ENCODE measurements at places on chromosomes 4 and X.

GRCh38 chr4:184583738-184584502, 65.3 kb downstream of the CASP3 start:
- no peaks in the 10 kb centered on the region for H3K36me3 ChIP-seq
- H3K4me1 ChIP-seq, result no peaks in the 10 kb centered on the region
- no peak for DNase-seq

DNA sequence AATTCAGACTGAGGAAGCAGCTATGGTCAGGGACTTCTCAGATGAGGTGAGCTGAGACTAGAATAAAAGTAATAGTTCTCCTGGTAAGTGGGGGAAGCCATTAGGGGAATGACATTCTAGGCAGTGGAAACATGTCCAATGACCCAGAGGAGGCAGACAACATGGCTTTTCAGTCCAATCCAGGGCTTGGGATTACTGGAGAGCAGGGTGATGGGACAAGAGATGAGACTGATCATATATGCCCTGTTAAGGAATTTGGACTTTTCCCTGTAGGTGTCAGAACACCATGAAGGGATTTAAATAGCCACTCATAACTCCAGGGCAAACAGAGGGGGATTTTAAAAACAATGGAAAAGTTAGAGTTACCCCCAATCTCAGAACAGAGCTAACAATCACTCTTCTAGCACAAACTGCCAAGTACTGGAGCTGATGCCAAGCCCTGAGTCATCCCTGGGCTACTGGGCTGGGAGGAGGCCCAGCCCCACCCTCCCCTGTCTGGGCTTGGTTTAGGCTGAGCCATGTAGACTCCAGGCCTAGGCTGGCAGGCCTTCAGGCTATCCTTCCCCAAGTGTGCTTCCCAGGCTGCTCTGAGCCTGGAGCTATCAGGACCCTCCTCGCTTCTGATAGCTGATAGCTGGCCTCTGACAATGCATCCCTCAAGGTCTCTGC, 22.7 kb upstream of the MSN start:
- no peaks in the 10 kb centered on the region for H3K27me3 ChIP-seq
- no peak overlapping the region for H3K4me3 ChIP-seq
- peaks cover 4% of the 10 kb centered on the region for H3K4me1 ChIP-seq
- no peak for DNase-seq
- no peaks in the 10 kb centered on the region for H3K36me3 ChIP-seq
- no peak overlapping the region for H3K27ac ChIP-seq

- H3K4me3 ChIP-seq, result no peak overlapping the region
- no peaks in the 10 kb centered on the region for H3K4me1 ChIP-seq
- no peaks in the 10 kb centered on the region for H3K36me3 ChIP-seq
- H3K27me3 ChIP-seq, result no peaks in the 10 kb centered on the region
- DNase-seq, result no peak
- H3K27ac ChIP-seq, result no peak overlapping the region
These were observed 11.6 kb upstream of the CORIN start for GRCh38 chr4:47849466-47849865.

DNA sequence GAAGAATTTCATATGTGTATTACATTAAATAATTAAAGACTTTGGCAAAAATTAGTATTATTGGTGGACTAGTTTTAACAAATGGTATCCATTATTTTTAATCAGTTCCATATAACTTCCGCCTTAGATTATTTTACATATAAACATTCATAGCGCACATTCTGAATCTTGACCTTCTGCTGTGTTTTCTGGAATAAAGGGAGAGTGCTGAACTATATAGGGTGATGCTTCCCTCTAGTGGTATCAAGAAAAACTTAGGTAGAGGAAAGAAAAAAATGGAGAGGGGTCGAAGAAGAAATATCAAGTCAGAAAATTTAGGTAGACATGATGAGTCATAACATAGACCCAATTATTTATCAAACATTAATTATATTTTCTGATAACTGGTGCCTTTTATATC, 155.6 kb upstream of the PACRGL start:
- H3K27me3 ChIP-seq, result no peaks in the 10 kb centered on the region
- DNase-seq, result no peak
- H3K4me1 ChIP-seq, result no peaks in the 10 kb centered on the region
- H3K36me3 ChIP-seq, result no peaks in the 10 kb centered on the region
- H3K27ac ChIP-seq, result no peak overlapping the region
- H3K4me3 ChIP-seq, result no peak overlapping the region

DNA sequence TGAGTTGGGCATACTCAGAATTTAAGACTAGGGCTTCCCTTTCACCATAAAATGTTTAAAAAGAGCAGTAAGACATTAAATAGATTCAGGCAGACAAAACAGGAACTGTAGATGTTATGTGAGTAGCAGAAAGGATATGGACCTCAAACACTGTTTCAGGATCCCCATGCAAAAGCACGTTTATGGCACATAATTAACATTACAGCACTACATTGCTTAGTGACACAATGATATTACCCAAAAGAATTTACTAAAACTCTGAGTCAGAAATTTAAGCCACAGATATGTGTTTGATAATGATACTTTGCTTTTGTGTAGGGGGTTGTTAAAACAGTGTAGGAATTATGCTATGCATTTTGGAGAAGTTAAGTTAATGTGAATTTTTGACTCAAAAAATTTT, 266.3 kb downstream of the PDGFC start:
- DNase-seq, result no peak
- no peaks in the 10 kb centered on the region for H3K27me3 ChIP-seq
- H3K27ac ChIP-seq, result no peak overlapping the region
- H3K4me1 ChIP-seq, result no peaks in the 10 kb centered on the region
- H3K36me3 ChIP-seq, result no peaks in the 10 kb centered on the region

DNA sequence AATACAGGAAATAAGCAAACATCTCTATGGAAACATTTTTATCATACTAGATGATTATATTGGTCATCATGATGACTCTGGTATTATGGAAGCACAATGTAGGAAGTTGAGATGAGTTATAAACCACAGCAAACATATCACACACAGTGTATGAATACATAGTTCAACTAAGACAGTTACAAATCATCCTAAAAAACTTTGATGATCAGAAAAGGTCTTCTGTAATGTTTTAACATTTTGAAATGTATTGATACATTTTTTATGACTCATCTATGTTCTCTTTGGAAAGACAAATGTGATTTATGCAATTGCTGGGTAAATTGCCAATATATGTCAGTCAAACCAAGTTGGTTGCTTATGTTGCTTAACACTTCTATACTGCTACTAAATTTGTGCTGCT, 4.8 kb downstream of the CXCL3 start:
- DNase-seq, result no peak
- H3K27me3 ChIP-seq, result no peaks in the 10 kb centered on the region
- no peaks in the 10 kb centered on the region for H3K4me1 ChIP-seq
- H3K27ac ChIP-seq, result no peak overlapping the region

- no peaks in the 10 kb centered on the region for H3K27me3 ChIP-seq
- no peak overlapping the region for H3K4me3 ChIP-seq
- no peak overlapping the region for H3K27ac ChIP-seq
- H3K36me3 ChIP-seq, result no peaks in the 10 kb centered on the region
These were observed 127.0 kb upstream of the SH3RF1 start for GRCh38 chr4:169397762-169398161.

- DNase-seq, result no peak
- no peaks in the 10 kb centered on the region for H3K36me3 ChIP-seq
- no peak overlapping the region for H3K27ac ChIP-seq
- no peak overlapping the region for H3K4me3 ChIP-seq
These were observed 37.9 kb downstream of the RUFY3 start for GRCh38 chr4:70759627-70760026.

- no peaks in the 10 kb centered on the region for H3K27me3 ChIP-seq
- no peak for DNase-seq
- H3K4me1 ChIP-seq, result no peaks in the 10 kb centered on the region
- H3K27ac ChIP-seq, result no peak overlapping the region
These were observed 221.5 kb upstream of the FAM241A start for GRCh38 chr4:111923786-111924185.

DNA sequence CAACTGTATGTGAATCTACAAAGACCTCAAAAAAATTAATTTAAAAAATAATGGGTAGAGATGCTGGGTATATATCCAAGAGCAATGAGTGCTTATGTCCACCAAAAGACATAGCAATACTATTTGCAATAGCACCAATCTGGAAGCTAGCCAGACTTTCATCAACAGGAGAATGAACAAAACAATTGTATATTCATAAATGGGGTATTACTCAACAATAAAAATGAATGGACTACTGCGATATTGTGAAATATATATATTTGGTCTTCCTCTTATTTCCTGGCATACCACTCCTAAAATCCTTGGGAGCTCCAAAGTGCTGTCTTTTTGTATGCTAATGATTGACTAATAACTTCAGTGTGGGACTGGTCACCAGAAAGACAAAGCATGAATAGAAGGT, 77.5 kb downstream of the MSN start:
- H3K36me3 ChIP-seq, result no peaks in the 10 kb centered on the region
- no peak for DNase-seq
- H3K27ac ChIP-seq, result no peak overlapping the region
- no peaks in the 10 kb centered on the region for H3K27me3 ChIP-seq
- no peaks in the 10 kb centered on the region for H3K4me1 ChIP-seq

DNA sequence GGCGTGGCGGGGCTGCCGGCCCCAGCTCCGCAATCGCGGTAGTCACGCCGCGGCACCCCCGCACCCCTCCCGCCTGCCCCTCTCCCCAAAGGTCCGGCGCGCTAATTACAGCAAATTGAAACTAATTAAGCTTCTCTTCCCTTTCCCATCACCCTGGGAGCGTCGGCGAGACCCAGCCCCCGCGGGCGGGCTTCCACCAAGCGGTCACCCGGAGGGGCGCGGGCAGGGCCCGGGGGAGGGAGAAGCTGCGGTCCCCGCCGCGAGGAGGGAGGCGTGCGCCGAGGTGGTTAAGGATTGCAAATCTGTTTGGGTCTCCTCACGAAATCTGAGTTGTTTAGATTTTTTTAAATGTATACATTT, 13.1 kb downstream of the ARX start:
- no peaks in the 10 kb centered on the region for H3K36me3 ChIP-seq
- DNase-seq, result no peak
- H3K4me1 ChIP-seq, result no peaks in the 10 kb centered on the region

- no peaks in the 10 kb centered on the region for H3K4me1 ChIP-seq
- H3K36me3 ChIP-seq, result no peaks in the 10 kb centered on the region
- H3K27me3 ChIP-seq, result no peaks in the 10 kb centered on the region
- H3K27ac ChIP-seq, result no peak overlapping the region
- no peak overlapping the region for H3K4me3 ChIP-seq
These were observed 35.4 kb upstream of the HPSE start for GRCh38 chr4:83369831-83370639.

GRCh38 chr4:98749206-98749605, 90.8 kb upstream of the TSPAN5 start:
- no peaks in the 10 kb centered on the region for H3K27me3 ChIP-seq
- H3K4me1 ChIP-seq, result no peaks in the 10 kb centered on the region
- H3K27ac ChIP-seq, result peak overlapping the region; percentile 29
- no peak for DNase-seq

GRCh38 chrX:22399437-22400192, 126.9 kb downstream of the CBLL2 start:
- no peaks in the 10 kb centered on the region for H3K4me1 ChIP-seq
- H3K36me3 ChIP-seq, result no peaks in the 10 kb centered on the region
- H3K27ac ChIP-seq, result no peak overlapping the region
- no peaks in the 10 kb centered on the region for H3K27me3 ChIP-seq
- H3K4me3 ChIP-seq, result no peak overlapping the region

DNA sequence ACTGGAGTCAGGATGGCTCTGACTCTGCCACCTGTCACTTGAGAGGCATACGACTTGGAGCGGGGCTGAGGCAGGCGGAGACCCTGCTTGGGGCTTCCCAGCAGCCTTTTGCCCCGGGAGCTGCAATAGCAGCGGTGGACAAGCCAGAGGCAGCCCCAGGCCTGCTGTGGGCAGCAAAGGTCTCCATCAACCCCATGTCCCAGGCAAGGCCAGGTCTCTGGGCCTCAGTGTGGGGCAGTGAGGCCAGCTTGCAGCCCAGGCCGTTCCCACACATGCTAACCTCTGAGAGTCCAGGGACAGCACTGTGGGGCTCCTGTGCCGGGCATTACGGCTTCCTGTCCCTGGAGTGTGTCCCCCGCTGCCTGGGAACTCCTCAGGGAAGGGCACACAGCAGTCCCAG, 53.0 kb downstream of the FAM53A start:
- H3K27ac ChIP-seq, result no peak overlapping the region
- H3K4me1 ChIP-seq, result no peaks in the 10 kb centered on the region
- DNase-seq, result no peak
- no peak overlapping the region for H3K4me3 ChIP-seq
- H3K36me3 ChIP-seq, result no peaks in the 10 kb centered on the region
- no peaks in the 10 kb centered on the region for H3K27me3 ChIP-seq

- no peaks in the 10 kb centered on the region for H3K27me3 ChIP-seq
- no peak for DNase-seq
- no peaks in the 10 kb centered on the region for H3K36me3 ChIP-seq
- no peak overlapping the region for H3K4me3 ChIP-seq
- no peak overlapping the region for H3K27ac ChIP-seq
- no peaks in the 10 kb centered on the region for H3K4me1 ChIP-seq
These were observed 46.1 kb downstream of the MID1IP1 start for GRCh38 chrX:38847206-38847902.

- H3K36me3 ChIP-seq, result no peaks in the 10 kb centered on the region
- no peak for DNase-seq
- no peak overlapping the region for H3K27ac ChIP-seq
- H3K27me3 ChIP-seq, result no peaks in the 10 kb centered on the region
- H3K4me1 ChIP-seq, result no peaks in the 10 kb centered on the region
These were observed 143.7 kb downstream of the RPA4 start for GRCh38 chrX:97027384-97027922.

DNA sequence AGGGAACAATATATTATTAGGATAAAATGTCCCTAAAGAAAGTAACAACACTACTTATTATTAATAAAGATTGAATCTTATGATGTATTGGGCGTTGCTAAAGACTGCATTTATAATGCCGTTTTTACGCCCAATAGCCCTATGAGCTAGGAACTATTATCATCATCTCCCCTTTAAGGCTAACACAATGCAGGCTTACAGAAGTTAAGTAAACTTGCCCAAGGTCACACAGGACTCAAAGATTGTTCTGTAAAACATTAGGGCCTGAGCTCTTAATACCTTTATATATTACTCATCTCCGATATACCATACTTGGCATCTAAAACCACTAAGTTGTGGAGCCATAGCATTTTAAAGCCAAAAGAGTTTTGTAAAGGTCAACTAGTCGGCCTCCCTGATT, 149.5 kb downstream of the FAM13A start:
- no peak overlapping the region for H3K27ac ChIP-seq
- DNase-seq, result no peak
- H3K4me1 ChIP-seq, result no peaks in the 10 kb centered on the region
- H3K4me3 ChIP-seq, result no peak overlapping the region
- H3K36me3 ChIP-seq, result no peaks in the 10 kb centered on the region
- H3K27me3 ChIP-seq, result no peaks in the 10 kb centered on the region

- DNase-seq, result no peak
- H3K36me3 ChIP-seq, result no peaks in the 10 kb centered on the region
- no peaks in the 10 kb centered on the region for H3K27me3 ChIP-seq
- H3K27ac ChIP-seq, result no peak overlapping the region
- no peak overlapping the region for H3K4me3 ChIP-seq
These were observed 126.1 kb downstream of the INPP4B start for GRCh38 chr4:142719854-142720541.

- no peaks in the 10 kb centered on the region for H3K27me3 ChIP-seq
- H3K36me3 ChIP-seq, result no peaks in the 10 kb centered on the region
- H3K4me1 ChIP-seq, result no peaks in the 10 kb centered on the region
- no peak overlapping the region for H3K27ac ChIP-seq
These were observed 127.5 kb upstream of the BMP3 start for GRCh38 chr4:80903020-80903419.
